ENCODE measurements at places on chromosomes 4 and X. TPM values are rescaled to one million over a fixed set of nuclear protein-coding genes. Genes with fewer than 3 reads are reported as not detected.

The HS3ST1 gene
- total RNA-seq, result 2.9 TPM

The SOWAHB gene
- not detected for total RNA-seq

The DDX53 gene
- not detected for total RNA-seq

The RNF128 gene
- not detected for total RNA-seq

The ZNF630 gene
- 0.50 TPM for total RNA-seq

The ZNF157 gene
- under 0.01 TPM for total RNA-seq

The ANKRD37 gene
- 9.6 TPM for total RNA-seq

Data from thoracic aorta endothelial cell (primary cell).